ENCODE measurements at places on chromosomes 3 and 15.

GRCh38 chr15:41944313-41944940 lies 27.9 kb downstream of the EHD4 start:
- no peak for DNase-seq

GRCh38 chr3:28013864-28014473 lies 227.4 kb upstream of the CMC1 start:
- no peak for DNase-seq

- DNase-seq, result no peak
Measured at GRCh38 chr3:132984181-132984580, 54.0 kb upstream of the TMEM108 start.

GRCh38 chr15:101543926-101544612 lies 54.6 kb upstream of the PCSK6 start:
- no peak for DNase-seq

- DNase-seq, result no peak
Measured at GRCh38 chr3:156818890-156819289, 7.3 kb upstream of the LEKR1 start.

DNA sequence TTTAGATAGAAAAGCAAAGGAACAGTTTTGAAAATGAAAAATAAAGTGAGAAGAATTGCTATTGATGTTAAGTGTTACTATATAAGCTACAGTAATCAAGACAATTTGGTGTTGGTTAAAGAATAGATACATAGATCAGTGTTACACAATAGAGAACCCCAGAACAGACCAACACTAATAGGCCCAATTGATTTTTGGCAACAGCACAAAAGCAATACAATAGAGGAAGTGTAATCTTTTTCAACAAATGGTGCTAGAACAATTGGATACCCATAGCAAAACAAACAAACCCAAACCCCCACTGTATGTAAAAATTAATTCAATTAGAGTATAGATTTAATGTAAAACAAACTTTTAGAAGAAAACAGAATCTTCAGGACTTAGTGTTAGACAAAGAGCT lies 61.8 kb downstream of the ATP11B start:
- DNase-seq, result no peak

DNA sequence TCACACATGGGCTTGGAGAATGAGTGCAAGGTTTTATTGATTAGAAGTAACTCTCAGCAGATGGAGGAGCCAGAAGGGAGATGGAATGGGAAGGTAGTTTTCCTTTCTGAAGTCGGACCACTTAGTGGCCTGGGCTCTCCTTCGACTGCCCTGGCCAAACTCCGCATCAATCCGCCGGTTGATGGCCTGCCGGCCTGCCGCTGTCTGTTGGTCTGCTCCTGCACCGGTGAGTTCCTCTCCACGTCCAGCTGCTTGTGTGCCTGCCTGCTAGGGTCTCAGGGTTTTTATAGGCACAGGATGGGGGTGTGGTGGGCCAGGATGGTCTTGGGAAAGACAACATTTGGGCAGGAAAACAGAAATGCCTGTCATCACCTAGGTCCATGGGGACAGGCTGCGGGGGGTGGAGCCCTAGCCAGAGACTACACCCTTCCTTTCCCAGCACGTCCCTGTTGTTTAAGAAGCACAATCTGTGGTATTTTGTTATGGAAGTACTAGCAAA lies 837.0 kb downstream of the PDCD6IP start:
- DNase-seq, result no peak

DNA sequence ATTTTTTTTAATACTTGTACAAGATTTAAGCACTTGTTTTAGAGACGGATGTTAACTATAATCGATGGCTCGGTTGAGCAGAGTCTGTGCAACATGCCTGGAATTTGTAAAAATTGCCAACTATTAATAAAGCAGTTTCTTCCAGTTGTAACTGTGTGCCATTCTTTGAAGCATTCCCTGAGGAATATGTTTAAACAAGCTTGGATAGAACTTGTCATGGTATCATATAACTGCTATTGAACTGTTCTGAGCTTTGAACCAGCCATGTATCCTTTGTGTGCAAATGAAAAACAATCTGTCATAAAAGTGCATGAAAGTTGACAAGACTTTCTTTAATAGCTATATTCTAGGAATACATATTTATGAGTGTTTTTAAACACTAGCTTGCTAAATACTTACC lies 45.8 kb upstream of the UBE2E2 start:
- no peak for DNase-seq

DNA sequence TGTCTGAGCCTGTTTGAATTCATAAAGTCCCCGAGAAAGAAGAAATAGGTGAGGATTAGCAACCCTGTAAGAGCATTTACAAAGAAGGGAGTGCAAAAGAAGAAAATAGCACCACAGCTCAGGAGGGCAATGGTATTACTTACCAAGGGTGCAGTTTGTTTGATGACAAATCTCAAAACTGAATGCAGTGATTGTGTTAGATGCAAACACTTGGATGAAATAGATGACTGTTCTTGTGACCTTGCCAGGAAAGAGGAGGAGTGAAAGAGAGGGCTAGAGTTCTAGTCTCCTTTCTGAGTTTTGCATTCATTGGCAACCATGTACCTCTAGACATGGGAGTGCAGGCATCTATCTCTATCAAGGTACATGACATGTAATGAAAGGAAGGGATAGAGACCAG lies 1030.8 kb upstream of the CFAP20DC start:
- DNase-seq, result no peak

- no peak for DNase-seq
Measured at GRCh38 chr3:171727288-171727687, 83.0 kb downstream of the PLD1 start.

GRCh38 chr15:78182336-78182700 lies 33.2 kb downstream of the IDH3A start:
- no peak for DNase-seq

- DNase-seq, result no peak
Measured at GRCh38 chr15:39471785-39472574, 108.9 kb upstream of the THBS1 start.

GRCh38 chr15:98134905-98135304 lies 174.4 kb downstream of the ARRDC4 start:
- DNase-seq, result no peak

GRCh38 chr3:132879656-132880055 lies 157.4 kb upstream of the NPHP3 start:
- DNase-seq, result no peak

- no peak for DNase-seq
Measured at GRCh38 chr3:37526511-37526910, 335.2 kb upstream of the CTDSPL start.

- no peak for DNase-seq
Measured at GRCh38 chr15:51093839-51094605, 684 bp downstream of the TNFAIP8L3 start.

- no peak for DNase-seq
Measured at GRCh38 chr3:112303764-112304325, 9.8 kb upstream of the SLC9C1 start.

DNA sequence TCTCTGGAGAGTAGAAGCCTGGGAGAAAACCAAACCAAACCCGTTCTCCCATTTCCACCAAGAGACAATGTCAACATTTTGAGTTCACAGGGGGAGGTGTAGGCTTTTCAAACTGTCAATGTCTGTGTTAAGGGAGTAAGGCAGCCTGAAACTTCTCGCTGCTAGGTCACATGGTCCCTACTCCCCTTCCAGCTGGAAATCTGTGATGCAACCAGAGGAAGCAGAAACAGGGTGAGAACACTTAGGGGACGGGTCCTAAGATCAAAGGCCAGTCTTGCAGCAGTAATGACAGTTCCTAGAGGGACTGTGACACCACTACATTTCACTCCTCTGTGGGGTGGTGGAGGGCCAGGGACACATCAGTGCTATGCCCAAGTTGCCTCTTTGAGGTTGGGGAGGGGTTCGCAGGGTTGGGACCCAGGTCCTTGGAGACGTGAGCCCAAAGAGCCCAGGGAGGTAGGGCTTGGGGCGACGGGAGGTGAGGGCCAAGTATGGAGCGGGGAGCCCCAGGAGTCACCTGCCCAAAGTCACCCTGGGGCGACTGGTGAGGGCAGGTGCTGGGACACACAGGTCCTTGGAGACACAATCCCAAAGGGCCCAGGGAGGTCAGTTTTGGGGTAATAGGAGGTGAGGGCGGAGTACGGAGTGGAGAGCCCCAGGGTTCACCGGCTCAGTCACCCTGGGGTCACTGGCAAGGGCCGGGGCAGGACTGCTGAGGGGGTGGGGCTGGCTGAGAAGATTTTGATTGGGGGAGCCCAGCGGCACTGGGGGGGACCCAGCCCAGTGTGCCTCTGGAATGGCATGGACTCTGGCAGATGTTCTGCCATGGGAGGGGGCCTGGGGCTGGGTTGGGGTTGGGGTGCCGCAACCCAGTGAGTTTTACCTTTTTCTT lies 582 bp downstream of the GOLGA6L2 start:
- no peak for DNase-seq

- DNase-seq, result peak; percentile 35
Measured at GRCh38 chr15:58070801-58071418, 5.4 kb upstream of the ALDH1A2 start.

- DNase-seq, result no peak
Measured at GRCh38 chr3:37064747-37065146, 71.4 kb downstream of the MLH1 start.

GRCh38 chr3:195909644-195910498 lies 1.5 kb upstream of the TNK2 start:
- DNase-seq, result peak; percentile 27

DNA sequence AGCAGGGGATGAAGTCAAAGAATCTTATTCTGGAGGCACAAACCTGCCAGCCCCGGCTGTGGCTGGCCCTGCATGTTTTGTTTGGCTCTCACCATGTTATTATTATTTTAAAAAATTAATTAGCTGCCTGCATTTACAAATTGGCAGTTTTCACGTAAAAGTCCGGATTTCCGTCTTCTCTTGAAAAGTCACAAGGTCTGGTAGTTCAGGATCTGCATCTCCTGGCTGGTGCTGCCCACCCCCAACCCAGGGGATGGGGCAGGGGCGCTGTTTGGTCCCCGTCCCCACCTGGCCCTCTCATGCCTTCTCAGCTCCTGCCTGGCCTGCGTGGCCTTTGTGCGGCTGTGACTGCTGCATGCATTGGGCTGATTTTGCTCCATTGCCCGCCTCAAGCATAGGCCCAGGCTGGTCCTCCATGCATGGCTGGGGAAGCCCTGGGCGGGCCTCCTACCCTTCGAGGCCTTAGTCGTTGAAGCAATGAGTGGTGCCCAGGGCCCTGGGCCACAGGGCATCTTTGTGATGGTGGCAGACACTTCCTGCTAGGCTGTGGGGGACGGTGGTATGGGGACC lies 2.0 kb downstream of the FBLN2 start:
- DNase-seq, result no peak

DNA sequence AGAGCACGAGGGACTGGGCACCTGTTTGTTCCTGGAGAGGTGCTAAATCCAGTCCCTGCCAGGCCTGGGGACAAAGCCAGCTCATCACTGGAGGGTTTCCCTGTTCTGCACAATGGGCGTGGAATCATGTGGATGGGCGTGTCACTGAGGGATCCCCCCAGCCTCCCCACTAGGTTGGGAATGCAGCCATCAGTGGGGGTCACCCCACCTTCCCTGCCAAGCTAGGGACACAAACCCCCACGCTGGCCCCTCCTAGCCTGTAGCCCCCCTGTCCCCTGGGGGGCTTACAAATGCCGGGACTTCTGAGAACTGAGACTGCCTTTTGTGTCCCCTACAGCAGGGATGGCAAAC lies 61.9 kb downstream of the NSMCE3 start:
- DNase-seq, result no peak

- peak; percentile 72 for DNase-seq
Measured at GRCh38 chr15:45118131-45118588, 4.0 kb downstream of the DUOXA2 start.

GRCh38 chr3:3531476-3531875 lies 267.8 kb upstream of the LRRN1 start:
- DNase-seq, result no peak

DNA sequence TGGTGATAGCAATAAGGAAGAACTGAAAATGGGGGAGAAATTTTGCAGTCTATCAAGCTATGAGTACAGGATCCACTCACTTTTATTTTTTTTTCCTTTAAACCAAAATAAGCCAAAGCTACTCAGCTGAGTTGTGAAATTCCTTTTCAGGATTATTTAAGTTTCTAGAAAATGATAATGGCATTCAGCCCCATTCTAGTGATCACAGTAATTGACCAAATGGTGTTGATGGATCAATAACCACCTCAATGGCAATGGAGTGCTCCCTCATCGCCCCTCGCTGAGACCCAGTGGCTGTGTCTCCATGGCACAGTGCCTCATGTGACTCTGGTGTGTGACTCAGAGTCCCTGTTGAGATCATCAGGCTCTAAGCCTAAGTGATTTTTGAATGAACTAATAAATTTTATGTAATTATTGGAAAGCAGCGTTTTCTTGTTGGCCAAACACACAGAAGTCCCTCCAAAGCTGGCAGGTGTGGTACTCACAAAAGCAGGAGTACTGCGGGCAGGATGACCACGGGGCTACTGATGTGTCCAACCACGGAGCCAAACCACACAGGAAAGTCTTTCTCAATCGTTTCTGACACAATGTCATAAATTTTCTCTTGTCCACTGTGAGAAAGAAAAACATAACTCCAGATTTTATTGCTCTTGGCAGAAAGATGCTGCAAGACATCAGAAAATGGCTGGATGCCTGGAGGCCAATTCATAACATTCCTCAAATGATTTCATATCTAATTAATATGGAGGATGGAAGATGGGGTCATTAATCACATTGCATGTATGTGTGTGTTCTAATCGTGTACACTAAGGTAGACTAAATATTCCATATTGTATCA lies 14.4 kb upstream of the STARD5 start:
- DNase-seq, result no peak

- DNase-seq, result peak; percentile 30
Measured at GRCh38 chr15:85858586-85859375, 64.1 kb upstream of the KLHL25 start.

- no peak for DNase-seq
Measured at GRCh38 chr3:82556113-82556512, 794.7 kb upstream of the GBE1 start.

GRCh38 chr3:73540969-73541740 lies 83.6 kb downstream of the PDZRN3 start:
- DNase-seq, result no peak

DNA sequence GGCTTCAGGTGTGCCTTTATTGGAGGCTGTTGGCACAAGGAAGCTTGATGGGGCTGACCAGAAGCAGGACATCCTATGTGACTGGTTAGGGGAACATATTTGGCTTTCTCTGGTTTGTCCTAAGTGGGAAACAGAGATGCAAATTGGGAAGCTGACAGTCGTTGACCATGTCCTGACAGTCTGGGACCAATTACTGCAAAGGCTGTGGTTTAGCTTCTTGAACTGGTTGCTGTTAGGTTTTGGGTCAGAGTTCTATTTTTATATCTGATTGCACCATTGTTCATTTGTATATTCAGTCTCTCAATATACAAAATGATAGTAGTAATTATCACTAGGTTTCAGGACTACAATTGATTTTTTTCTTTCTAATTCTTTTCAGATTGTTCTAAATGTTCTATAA lies 36.8 kb downstream of the SNTN start:
- DNase-seq, result no peak

Data from NCI-H748 treated with DMSO at 0.1 percent for 48 hours (cell line).